Adrenal gland (tissue), 19 donors: ENCODE measurements at places on chromosomes 7 and 10. TPM values are rescaled to one million over a fixed set of nuclear protein-coding genes. Genes with fewer than 3 reads are reported as not detected.

SERPINE1 gene
- total RNA-seq: 118 TPM

DNA sequence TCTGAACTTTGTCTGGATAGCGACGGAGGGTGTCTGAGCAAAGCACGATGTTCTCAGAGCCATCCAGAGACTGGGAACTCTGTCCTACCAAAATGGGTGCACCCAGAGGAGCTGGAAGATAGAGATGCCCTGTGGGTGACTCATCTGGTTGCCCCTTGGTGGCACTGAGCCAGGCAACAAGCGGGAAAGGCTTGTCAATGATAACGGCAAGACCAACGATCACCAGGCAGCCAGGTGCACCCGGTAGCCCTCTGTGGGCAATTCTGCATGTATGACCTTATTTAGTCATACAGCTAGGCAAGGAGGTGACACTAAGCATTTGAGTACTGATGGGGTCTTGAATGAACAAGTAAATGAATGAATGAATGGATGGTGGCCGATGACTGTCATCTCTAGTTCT, 2.8 kb upstream of the ELN start:
- no peak overlapping the region for H3K4me3 ChIP-seq
- H3K27ac ChIP-seq: no peak overlapping the region
- no peaks in the 10 kb centered on the region for H3K36me3 ChIP-seq
- DNase-seq: no peak
- no peaks in the 10 kb centered on the region for H3K4me1 ChIP-seq

DNA sequence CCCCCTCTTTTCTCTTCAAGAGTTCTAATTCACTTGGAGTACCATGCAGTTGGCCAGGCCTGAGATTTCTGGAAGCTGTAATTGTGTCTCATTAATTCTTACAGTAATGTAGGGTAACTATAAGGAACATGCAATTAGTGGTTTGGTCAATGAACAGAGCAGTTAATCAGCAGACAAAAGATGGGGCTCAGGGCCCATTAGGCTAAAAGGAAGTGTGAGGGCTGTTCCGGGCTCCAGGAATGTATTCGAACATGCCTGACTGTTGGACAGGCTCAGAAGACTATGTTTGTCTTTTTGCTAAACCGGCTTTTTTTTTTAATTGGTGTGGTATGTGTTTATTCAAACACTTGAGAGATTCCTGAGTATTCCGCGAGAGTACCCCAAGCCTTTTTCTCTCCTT, 42.5 kb upstream of the FZD8 start:
- H3K36me3 ChIP-seq: no peaks in the 10 kb centered on the region
- DNase-seq: no peak
- no peak overlapping the region for H3K4me3 ChIP-seq

DNA sequence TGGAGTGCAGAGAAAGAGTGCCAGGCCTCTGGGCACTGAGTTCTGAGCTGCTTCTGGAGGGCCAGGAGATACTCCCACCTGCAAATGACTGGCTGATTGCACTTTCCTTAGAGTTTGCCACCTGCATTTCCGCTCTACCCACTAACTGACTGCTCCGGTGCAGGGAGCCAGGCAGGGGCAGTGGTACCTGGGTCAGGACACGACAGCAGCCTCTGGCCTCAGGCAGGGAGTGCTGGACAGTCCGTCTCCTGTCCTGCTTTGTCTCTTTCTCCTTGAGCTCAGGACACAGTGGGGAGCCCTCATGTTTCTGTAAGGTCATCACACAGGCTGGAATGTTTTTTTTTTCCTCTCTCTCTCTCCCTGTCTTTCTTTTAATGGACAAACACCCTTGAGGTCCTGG, 252.0 kb downstream of the DPP6 start:
- H3K4me1 ChIP-seq: no peaks in the 10 kb centered on the region
- H3K4me3 ChIP-seq: no peak overlapping the region
- no peaks in the 10 kb centered on the region for H3K36me3 ChIP-seq
- no peaks in the 10 kb centered on the region for H3K27me3 ChIP-seq
